NCI-H2227 treated with DMSO at 0.1 percent for 48 hours (cell line): ENCODE measurements at places on chromosomes 6 and 20.

DNA sequence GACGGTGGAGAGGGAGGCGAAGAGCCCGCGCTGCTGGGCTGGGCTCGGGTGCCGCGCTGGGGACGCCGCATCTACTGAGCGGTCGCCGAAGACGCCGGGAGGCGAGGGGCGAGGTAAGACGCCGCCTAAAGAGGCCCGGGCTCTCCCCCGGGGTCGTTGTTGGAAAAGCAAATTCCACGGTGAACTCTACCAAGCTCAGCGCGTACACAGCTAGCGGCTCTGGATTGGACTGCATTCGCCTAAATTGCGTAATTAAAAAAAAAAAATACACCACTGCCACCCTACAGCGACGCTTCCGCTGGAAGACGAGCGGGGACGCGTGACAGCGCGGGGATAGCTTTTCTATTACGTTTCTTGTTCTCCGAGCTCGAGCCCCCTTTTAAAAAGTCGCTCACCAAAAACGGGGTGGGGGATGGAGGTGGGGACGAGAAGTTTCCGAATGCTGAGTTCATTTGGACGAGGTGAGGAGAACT, 92.0 kb upstream of the PRDM1 start:
- DNase-seq, result no peak

DNA sequence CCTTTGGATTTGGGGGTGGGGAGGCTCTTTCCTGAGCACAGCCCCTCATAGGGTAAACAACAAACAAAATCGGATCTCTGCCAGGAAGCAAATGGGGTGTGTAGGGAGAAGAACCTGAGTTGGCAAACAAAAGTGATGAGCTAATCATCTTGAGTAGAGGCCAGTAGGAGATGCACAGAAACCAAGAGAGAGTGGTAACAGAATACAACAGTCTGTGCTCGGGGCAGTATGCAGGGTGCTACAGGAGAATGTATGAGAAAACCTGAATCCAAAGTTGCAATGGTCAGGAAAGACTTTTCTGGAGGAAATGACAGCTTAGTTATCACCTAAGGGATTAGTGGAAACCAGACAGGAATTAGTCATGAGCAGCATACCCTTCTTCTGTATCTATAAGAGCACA, 177.8 kb downstream of the CDKAL1 start:
- DNase-seq, result no peak

DNA sequence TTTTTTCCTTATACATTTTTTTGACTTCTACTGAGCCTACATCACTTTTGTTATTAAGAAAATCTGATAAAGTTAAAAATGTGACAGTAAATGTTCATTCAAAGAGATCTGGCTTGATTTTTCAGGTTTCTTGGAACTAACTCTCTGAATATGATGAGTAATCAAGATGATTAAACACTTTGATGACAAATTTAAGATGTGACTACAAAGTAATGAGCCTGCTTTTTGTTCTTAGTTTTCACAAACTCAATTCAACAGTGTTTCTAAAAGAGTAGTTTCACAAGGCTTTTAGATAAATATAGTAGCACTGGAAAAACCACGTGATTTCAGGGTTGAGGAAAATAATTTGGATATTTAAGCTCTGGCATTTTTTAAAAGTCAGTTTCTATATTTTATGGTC, 37.9 kb upstream of the HDDC2 start:
- DNase-seq, result no peak

- peak; percentile 68 for DNase-seq
These were observed 8.8 kb upstream of the C20orf144 start for GRCh38 chr20:33653218-33653899.

DNA sequence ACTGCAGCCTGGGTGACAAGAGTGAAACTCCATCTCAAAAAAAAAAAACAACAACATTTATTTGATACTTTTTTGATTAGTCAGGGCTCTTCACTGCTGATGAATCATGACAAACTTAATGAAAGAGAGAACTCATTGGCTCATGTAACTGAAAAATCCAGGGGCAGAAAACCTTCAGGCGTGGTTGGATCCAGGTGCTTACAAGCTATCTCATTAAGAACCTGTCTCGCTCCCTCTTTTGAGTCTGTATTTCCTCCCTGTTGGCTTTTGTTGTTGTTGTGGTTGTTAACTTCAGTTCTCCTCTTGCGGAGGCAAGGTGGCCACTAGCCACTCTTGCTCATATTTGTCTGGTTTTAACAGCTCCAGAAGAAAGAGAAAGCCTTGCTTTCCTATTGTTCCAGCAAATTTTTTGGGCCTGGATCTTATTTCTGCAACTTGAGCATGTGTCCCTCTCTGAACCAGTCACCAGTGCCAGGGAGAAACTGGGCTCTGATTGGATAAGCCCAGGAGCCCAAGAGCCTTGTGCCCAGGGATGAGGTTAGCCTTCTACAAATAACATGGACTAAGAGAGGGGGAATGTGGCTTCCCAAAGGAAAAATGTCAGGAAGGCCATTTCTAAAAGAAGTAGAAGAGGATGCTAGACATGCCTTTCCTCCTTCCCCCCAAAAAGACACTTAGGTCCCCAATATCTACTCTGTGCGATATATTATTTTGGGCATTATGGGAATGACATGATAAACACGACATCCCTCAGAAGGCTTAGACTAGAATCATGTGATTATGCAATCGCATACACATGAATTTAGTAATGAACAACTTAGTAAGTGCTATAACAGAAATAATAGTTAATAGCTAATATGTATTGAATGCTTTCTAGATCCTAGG, 64.5 kb downstream of the PHACTR2 start:
- DNase-seq, result no peak

GRCh38 chr6:153123801-153124200, 7.3 kb downstream of the RGS17 start:
- no peak for DNase-seq

GRCh38 chr6:116278854-116279231, 887 bp downstream of the TSPYL1 start:
- no peak for DNase-seq

DNA sequence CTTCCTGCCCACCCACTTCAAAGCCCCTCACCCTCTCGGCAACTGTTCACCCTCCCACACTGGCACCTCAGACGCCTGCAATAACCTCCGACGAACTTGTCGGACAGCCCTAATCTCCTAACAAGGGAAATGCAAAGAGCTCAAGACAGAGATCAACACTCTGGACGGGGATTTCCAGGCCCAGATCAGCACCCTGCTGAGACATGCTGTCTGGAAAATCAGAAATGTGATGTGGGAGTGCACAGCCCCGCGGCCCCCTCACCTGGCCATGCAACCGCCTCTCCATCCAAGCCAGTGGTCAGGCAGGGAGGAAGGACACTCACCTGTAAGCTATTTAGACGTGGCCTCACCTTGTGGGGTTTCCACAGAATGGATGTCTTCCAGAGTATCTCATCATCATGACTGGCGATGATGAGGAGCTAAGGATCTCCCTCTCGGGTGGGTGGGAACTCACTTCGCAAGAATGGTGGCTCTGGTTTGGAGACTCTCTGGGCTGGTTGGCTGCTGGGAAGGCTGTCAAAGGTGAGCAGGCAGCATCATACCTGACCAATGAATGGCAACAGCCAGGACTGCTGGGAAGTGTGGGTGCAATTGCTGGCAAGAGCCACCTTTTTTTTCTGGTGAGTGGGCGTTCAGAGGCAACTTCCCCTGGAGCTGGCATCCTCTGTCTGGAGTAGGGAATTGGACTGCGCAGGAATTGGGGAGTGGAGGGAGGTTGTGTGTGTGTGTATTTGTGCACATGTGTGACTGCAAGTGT, 28.1 kb upstream of the ADTRP start:
- DNase-seq, result no peak

GRCh38 chr20:4283016-4283415, 267.7 kb upstream of the RNF24 start:
- DNase-seq, result no peak

- no peak for DNase-seq
These were observed 20.8 kb upstream of the MLN start for GRCh38 chr6:33824461-33825154.

DNA sequence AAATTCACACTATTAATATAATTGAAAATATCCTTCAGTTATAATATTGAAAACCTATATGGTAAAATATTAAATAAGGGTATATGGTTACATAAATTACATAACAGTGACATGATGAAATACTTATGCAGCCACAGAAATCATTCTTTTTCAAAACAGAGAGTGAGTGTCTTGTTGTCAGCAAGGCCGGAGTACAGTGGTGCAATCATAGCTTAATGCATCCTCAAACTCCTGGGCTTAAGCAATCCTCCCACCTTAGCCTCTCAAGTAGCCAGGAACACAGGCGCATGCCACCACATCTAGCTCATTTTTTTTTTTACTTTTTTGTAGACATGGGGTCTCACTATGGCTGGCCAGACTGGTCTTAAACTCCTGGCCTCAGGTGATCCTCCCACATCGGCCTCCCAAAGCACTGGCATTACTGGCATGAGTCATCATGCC, 40.4 kb downstream of the FAM8A1 start:
- no peak for DNase-seq

DNA sequence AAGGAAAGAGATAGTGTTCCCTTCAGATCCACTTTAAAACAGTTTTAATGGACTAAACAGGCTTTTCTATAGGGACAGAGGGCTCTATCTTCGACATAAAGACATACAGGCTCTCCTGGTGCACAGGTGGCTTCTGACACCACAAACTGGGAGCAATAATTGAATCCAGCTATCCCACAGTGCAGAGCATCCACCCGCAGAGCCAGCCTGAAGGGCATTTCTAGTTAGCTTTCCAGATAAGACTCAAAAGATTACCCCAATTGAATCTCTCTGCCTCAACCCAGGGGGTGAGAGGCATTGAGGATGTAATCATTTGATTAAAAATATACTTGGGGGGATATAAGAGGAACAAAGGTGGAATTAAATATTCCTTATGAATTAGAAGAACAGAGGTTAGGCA, 64.8 kb upstream of the BEND3 start:
- no peak for DNase-seq

DNA sequence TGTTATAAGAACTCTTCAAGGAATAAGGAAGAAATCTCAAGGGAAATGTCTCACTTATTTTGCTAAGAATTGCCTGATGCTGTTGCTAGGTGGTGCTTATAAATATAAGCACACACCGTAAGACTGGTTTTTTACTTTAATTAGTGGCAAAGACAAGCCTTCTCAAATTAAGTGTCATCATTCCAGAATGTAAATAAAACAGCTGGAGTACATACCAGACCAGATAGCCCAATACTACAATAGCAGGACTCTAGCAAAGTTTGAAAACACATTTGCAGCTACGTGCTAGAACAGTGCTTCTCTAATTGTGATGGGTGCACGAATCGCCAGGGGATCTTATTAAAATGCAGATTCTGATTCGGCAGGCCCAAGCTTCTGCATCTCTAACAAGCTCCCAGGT, 6.8 kb downstream of the CNKSR3 start:
- no peak for DNase-seq

DNA sequence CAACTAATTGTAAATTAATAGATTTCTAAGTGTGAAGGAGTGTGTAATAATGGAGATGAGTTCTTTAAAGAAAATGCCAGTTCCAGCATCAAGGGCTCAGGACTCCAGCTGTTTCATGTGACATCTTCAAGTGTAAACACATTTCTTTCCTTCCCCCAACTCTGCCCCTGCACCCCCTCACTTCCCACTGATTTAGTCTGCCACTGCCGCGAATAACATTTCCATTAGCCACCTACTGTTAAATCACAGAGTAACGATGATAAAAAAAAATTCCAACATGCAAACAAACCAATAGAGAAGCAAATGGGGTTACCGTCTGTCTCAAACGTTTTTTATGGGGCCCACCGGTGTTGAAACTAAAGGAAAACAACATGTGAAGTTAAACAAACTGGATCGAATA, 414.3 kb downstream of the SAMD5 start:
- peak; percentile 1 for DNase-seq

DNA sequence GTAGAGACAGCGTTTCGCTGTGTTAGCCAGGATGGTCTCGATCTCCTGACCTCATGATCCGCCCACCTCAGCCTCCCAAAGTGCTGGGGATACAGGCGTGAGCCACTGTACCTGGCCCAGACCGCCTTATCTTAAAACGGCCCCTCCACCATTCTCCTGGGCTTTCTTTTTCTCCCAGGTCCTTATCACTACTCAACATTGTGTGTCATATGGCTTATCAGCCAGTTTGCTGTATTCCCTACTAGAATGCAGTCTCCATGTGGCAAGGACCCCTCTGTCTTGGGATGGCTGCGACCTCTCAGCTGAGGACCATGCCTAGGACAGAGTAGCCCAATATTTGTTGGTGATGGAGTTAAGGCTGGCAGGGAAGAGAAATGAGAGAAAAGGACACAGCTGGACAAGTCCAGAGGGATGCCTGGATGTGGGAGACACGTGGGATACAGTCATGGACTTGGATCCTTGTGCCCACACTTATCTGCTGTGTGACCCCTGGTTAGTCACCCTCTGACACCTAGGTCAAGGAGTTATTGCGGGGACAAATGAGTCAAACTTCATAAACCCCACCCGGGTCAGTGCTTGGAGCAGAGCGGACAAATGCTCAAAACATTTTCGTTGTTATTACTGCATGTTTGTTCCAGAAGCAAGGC, 24.0 kb downstream of the ADA start:
- DNase-seq, result no peak

GRCh38 chr6:163387317-163387716, 27.2 kb upstream of the QKI start:
- DNase-seq, result no peak

DNA sequence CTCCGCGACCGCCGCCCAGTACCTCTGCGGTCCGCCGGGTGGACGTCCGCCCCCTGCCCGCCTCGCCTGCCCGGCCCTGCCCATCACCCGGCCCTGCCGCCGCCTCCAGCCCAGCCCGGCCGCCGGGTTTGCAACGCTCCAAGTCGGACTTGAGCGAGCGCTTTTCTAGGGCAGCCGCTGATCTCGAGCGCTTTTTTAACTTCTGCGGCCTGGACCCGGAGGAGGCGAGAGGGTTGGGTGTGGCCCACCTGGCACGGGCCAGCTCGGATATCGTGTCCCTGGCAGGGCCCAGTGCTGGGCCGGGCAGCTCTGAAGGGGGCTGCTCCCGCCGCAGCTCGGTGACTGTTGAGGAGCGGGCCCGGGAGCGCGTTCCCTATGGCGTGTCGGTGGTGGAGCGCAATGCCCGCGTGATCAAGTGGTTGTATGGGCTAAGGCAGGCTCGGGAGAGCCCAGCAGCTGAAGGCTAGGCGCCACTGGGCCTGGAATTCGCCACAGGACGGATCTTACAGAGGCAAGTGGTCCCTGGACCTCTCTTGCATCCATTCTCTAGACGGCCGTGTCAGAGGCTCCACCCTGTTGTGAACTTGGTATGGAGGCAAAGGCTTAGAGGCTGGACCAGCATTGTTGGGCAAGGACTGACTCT, 11.8 kb downstream of the FAM110A start:
- no peak for DNase-seq

DNA sequence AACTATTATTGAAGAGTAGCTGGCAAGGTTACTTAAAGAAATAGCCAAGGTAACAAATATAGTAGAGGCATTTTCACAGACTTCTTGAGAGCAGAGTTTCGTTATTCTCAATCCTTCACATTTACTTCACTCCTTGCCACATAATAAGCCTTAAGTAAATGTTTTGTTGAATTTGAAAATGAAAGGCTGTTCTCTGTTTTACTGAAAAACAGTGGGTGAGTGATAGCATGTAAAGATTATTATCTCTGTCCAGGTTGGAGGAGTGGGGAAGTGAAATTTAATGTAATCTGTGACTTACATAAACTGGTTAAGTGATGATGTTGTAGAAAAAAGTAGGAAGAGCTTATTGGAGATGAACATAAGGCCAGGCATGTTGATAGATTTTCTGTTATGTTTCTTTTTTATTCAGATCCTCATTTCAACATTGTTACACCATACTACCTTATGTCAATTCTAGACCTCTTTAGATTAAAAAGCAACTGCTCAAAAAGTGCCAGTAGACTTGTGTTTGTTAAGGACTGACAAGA, 55.0 kb downstream of the QKI start:
- no peak for DNase-seq

- DNase-seq, result no peak
These were observed 1.1 kb downstream of the ID1 start for GRCh38 chr20:31605902-31606803.
